ENCODE measurements at places on chromosomes 13 and 19.
A peak's percentile ranks its signal among the peaks of the same experiment; 100 is the strongest.

DNA sequence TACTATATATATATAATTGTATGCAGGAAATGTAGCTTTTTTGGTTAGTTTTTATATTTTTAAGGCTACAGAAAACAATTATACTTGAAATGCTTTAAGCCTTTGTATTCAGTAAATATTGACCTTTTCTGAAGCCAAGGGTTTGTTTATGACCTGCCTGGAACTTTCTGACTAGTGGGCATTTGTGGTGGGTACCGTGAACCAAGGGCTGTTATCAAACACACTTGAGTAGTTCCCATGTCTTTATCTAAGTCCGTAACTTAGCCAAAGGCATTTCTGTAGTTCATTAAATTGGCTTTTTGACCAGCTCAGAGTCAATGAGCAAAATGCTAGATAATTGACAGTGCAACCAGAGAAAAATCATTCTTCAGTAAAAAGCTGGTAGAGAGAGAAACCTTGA is 1444.2 kb upstream of the SLC10A2 start:
- no peak for DNase-seq

DNA sequence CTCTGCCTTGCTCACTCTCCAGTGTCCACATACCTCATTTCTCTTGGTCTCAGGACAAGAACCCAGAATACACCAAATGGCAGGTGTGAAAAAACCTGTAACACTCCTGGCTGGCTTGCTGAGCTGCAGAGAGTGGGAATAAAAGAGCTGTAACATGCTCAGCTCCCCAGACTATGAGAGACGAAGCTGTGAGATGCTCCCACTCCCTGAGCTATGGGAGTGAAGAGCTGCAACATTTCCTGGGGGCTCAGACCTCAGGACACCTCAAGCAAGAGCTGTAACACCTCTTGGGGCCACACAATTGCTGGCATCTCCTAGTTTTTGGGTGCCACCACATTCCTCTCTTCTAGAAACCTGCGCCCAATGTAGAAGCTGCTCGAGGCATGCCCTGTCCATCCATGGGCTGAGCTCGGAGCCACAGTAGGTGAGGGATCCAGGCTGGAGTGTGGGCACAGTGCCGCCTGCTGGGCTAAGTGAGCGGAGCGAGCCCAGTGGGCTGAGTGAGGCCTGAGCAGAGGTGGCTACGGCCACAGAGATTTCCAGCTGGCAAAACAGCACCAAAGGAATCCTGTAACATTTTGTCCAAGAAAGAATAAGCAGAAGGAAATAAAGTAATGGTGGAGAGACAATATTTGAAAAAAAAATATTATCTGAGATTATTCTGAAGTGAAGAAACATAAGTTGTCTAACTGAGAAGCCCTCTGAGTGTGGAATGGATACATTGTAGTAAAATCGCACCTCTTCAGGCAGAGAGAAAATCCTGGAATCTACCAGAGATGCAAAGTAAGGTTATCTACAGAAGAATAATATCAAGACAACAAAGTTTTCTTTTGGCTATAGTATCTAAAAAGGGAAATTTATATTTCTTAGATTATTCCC is 186.2 kb upstream of the PCDH9 start:
- DNase-seq, result peak; percentile 2

DNA sequence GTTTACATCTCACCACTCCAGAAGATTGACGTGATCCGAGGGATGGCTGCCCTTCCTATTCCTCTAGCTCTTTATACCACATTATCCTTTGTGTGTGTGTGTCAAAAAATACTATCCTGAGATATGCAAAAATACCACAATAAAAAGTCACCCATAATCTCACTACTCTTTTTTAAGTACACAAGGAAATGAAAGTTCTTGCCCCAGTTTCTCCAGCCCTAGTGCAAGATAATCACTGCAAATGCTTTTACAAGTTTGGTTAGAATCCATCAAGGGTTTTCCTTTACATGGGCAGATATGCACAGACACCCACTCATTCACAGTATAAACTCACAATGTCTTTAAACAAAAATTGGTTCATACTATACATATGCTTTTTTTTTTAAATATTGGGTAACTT is 89.3 kb downstream of the DIAPH3 start:
- peak; percentile 10 for DNase-seq

DNA sequence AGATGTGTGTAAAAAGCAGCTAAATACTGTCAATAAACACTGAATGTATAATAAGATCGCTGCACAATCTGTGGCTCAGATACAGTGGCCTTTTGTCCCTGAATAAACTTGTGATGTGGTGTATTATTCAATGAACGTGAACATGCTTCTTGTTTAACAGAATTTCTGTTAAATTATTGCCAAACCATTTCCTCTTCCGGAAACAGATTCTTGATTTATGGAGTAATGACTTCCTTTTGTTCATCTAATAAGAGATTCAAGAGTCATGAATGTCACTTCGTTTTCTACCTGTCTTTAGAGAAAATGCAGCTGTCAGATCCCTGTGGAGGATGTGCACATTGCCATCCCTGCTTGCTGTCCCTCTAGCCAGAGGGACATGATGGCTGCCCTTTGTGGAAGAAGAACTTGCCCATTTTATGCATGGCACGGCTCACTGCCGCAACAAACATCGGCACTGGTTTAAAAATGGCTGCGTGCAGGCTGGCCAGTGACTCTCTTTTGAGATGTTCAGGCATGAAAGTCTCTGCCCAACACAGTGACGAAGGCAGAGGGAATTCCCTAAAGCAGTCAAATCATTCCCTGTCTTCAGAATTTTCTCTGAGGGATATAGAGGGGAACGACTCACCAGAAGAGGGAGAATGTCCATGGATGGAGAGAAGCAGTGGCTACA is 3.1 kb upstream of the TNFSF13B start:
- DNase-seq, result no peak

DNA sequence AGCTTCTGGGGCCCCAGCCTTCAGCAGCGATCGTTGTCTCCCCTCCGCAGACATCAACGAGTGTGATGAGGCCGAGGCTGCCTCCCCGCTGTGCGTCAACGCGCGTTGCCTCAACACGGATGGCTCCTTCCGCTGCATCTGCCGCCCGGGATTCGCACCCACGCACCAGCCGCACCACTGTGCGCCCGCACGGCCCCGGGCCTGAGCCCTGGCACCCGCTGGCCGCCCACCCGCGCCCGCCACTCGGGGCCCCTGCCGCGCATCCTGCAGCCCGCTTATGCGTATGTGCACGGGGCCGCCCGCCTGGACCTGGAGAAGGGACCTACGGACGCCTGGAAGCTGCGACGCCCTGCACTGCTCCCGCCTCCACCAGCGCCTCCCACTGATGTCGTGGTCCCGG is 28.2 kb downstream of the LTBP4 start:
- DNase-seq, result no peak

DNA sequence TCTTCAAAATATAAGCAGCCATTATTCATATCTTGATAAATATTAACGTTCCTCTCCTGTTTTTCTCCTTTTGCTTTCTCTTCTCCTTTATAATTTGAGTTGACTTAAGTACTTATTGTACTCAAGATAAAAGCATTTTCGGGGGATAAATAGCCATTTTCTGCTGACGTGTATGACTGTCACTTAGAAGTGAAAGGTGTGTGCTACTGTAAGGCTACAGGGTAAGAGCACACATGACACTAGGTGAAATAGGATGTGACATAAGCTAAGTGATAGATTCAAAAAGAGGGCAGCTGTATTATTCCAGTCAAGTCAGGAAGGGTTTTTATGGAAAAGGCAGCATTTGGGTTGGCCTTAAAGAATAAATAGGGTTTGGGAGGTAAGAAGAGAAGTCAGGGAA is 128.5 kb downstream of the GPC6 start:
- DNase-seq, result no peak

- DNase-seq, result no peak
These were observed 10.1 kb downstream of the KCNN1 start for GRCh38 chr19:17977021-17977420.

- no peak for DNase-seq
These were observed 99.6 kb downstream of the MBNL2 start for GRCh38 chr13:97321616-97322321.

DNA sequence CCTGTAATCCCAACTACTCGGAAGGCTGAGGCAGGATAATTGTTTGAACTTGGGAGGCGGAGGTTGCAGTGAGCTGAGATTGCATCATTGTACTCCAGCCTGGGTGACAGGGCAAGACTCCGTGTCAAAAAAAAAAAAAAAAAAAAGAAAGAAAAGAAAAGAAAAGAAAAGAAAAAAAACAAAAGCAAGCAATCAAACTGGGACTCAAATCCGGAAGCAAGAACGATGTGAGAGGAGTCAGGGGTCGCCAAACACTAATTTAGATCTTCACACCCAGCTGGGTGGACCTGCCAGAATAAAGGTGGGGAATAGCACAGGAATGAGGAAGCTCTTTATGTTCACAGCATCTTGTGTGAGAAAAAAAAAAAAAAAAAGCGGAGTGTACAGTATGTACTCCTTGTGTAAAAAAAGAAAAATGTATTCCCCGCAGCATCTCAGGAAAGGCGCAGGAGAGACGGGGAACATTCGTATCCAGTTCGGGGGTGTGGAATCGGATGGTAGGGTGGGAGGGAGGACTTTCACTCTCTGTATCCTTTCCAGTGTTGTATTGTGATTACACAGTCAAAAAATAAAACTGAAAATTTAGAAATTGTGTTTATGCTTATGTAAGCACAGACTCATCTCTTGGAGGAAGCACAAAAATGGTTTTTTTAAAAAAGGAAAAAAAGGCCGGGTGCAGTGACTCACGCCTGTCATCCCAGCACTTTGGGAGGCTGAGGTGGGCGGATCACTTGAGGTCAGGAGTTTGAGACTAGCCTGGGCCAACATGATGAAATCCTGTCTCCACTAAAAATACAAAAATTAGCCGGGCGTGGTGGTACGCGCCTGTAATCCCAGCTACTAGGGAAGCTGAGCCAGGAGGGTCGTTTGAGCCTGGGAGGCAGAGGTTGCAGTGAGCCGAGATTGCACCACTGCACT is 7.6 kb downstream of the DNAJB1 start:
- DNase-seq, result no peak

DNA sequence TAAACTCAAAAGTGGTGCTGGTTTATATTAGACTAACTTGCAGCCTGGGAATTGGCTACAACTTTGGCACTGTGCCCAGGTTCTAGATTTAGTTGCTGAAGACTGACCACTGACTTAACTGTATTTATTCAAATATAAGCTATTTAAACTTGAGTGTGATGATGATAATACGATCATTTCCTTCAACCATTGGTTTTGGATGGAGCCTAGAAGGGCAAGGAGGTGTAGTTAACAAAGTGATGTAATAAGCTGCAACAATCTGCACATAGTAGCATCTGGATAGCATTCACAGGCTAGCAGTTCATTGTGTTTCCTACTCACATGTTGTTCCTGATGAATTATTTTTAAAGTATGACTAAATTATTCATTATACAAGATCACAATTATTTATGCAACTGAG is 55.2 kb upstream of the DACH1 start:
- DNase-seq, result no peak

GRCh38 chr19:934865-935479 is 9.1 kb downstream of the ARID3A start:
- no peak for DNase-seq

DNA sequence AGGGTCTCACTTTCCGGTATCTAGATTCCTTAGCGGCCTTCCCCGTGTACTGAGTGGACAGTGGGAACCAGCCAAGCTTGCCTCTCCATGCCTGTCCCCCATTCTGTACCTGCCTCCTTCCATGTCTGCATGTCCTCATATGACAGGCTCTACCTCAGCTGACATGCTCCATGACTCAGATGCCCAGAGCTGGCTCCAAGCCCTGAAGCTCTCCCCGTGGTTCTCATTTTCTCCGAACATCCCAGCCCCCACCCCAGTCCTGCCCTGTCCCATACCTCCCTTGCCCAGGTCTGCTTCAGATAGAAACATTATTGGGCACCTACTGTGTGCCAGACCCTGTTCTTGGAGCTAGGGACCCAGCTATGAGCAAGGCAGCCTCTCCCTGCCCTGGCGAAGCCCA is 17.1 kb upstream of the SHFL start:
- no peak for DNase-seq

DNA sequence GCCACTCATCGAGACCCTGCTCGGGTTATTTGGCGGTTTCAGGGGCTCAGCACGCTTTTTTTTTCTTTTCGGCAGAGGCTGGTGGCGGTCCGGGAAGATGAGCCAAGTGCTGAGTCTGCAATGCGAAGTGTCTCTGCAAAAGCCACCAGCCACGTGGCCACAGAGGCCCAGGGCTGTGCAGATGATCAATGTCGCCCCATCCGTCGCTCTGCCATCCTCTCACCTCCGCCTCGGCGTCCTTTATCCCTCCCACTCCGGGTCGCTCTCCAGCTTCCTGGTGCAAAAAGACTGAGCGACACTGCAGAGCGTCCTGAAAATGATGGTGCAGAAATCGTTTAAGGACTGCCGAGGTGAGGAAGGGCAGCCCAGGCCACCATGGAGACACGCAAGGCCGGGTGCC is 55.0 kb downstream of the TINCR start:
- DNase-seq, result no peak

- no peak for DNase-seq
These were observed 1.9 kb upstream of the SDHAF1 start for GRCh38 chr19:35992907-35993765.

- no peak for DNase-seq
These were observed 7.2 kb upstream of the LILRB3 start for GRCh38 chr19:54230031-54230430.

DNA sequence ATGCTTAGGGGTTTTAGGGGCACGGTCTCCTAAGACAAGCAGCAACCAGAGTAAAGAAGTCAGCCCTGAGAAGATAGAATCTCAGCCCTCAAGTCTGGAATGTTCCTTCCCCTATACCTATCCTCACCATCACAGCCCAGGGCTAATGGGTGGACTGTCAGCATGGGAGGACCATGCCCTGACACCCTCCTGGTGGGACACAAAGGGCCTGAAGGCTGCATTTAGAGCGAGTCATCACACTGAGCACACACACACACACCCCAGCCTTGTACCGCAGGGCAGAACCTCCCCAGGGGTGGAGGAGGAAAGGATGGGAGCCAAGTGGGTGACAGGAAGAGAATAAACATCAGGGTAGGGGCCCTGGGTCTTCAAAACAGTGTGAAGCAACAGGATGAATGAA is 174.8 kb upstream of the SERP2 start:
- no peak for DNase-seq

- no peak for DNase-seq
These were observed 102.7 kb upstream of the POSTN start for GRCh38 chr13:37701306-37701705.
